ENCODE measurements at places on chromosomes 3 and 15.

DNA sequence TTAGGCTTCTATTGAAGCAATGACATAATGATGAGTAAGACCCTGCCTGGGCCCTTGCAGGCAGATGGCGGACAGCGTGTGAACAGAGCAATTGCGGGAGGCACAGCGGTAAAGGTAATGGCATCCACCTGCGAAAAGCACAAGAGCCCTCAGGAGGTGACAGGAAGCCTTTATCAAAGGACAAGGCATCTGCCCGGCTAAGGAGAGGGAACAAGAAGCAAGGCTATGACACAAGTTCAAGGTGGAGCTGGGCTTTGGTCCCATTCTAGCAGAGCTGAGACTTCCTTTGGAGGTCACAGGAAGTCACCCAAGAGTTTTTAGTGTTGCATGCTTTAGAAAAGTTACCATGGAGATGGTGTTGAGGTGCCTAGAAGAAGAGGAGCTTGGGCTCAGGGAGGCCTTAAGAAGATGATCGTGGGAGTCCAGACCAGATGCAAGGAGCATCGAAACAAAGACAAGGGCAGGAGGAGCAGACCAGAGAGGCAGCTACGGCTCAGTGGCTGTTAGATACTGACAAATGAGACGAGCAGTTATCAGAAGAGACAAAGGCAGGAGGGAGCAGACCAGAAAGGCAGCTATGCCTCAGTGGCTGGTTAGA is 34.5 kb downstream of the OSBPL10 start:
- no peak for DNase-seq

GRCh38 chr15:45891766-45892165 is 256.9 kb downstream of the SQOR start:
- no peak for DNase-seq

GRCh38 chr3:128799653-128800052 is 73.7 kb downstream of the RAB7A start:
- no peak for DNase-seq

DNA sequence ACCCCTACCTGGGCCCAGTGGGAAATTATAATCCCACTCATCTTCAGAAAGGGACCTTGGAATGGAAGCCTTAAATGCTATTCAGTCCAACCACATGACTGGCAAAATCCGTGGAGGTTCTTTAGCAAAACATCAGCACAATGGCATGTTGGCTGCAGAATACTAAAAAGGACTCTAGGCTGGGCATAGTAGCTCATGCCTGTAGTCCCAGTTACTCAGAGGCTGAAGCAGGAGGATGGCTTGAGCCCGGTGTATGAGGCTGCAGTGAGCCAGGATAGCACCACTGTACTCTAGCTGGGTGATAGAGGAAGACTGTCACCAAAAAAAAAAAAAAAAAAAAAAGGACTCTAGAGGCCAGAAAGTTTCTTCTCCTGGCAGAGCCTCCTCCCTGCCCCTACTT is 60.6 kb upstream of the RYK start:
- DNase-seq, result no peak

DNA sequence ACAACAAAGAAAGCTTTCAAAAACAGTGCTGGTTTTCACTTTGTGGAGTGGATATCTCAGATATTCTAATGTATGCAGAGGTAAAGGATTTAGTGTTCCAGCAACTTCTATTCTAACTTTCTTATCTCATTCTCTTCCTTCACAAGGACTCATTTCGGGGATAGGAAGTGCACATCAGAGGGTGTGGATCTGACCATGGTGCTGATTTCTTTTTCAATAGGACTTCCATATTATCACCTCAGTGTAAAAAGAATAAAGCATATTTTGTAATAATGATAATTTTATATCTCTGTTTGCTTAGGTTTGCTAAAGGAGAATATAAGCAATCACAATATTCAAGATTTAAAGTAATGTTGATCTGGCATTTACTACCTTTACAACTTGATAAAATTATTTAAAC is 12.5 kb upstream of the CADM2 start:
- DNase-seq, result no peak

DNA sequence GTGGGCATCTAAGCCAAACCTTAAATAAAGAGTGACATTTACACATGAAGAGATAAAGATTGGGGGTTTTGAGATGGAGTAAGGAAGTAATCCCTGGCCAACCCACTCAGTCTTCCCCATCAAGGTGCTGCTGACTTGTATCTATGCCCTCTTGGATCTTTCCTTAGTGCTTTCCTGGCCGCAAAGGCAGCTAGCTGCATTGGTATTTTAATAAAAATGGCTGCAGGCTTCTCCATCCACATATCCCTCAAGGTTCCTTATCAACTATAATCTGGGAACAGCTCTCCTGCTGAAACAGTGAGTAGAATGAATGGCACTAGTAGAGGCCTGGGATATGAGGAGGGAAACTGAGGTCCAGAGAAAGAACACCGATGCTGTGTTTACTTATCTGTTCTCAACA is 122.2 kb upstream of the ANKRD28 start:
- DNase-seq, result no peak

GRCh38 chr15:28984421-28985315 is 98.9 kb downstream of the APBA2 start:
- DNase-seq, result peak; percentile 50

- no peak for DNase-seq
Measured at GRCh38 chr15:91073077-91073476, 27.0 kb upstream of the SV2B start.

DNA sequence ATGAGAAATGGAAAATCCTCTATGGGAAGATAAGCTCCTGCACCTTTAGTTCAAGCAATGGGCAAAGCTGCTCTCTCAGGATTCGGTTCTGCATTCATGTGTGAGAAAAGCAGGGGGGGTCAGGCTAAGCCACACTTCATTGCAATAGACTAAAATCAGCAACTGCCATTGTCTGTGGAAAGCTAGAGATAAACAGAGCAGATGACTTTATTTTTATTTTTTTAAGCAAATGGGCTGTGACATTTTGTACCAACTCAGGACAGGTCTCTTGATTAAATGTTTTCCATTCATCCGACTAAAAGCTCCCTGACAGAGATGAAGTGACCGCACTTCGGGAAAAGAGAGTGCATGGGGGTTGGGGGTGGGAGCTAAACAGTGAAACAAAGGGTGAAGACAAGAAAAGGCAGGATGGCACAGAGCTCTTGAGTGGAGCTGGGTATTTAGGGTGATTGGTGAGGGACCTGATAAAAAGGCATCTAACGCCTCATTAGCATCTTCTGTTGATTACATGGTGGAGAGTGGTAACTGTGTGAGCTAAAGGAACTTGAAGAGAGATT is 987.4 kb downstream of the TUSC7 start:
- no peak for DNase-seq

Measured in activated CD8-positive, alpha-beta memory T cell treated with anti-CD3 and anti-CD28 coated beads, Interleukin-2, amount 50 U/mL, for 4 hours (primary cell).